Effector CD4-positive, alpha-beta T cell (primary cell): ENCODE measurements at places on chromosomes 13 and 19.

- peak; percentile 67 for DNase-seq
Observed at GRCh38 chr19:34676697-34677385, at the start of gene SCGB2B2. Gene SCGB2B2, minus strand, starts transcription at chr19:34677159. Its CDS starts 82,596 bp downstream, at chr19:34594563.

DNA sequence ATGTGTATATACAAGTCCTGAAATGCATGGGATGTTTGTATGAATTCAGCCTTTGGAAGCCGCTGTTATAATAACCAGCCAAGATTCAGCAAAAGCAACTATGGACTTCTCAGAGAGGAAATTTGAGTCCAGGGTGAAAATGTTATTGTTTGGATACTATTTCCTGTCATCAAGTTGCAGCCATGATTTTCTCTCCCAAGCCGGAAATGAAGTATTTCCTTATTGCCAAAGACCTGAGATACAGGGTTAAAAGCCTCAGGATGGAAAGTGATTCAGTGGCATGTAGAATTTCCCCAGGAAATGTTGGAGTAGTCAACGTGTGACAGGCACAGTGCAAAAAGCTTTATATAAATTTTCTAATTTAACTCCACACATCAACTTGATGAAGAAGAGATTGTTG lies 133.9 kb downstream of the IRS2 start:
- no peak for DNase-seq

GRCh38 chr13:40352380-40352778 lies 314.1 kb downstream of the FOXO1 start:
- no peak for DNase-seq

DNA sequence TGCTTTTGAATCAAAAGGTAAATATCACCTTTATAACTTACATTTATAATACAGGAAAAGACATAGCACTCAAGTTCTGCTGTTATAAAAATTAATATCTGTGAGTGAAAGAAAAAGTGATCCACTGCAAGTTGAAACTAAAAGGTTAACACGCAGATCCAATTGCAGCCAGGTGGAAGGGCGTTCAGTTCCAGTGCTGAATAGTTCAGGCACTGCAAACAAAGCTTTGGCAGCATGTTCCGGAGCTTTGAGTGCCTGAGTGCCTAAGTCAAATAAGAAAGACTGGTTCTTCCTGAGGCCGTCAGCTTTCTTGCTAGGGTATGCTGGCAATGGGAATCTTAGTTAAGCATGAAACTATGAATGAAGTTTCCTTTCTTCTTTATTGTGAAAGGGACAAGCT lies 200.3 kb downstream of the LMO7 start:
- DNase-seq, result no peak

DNA sequence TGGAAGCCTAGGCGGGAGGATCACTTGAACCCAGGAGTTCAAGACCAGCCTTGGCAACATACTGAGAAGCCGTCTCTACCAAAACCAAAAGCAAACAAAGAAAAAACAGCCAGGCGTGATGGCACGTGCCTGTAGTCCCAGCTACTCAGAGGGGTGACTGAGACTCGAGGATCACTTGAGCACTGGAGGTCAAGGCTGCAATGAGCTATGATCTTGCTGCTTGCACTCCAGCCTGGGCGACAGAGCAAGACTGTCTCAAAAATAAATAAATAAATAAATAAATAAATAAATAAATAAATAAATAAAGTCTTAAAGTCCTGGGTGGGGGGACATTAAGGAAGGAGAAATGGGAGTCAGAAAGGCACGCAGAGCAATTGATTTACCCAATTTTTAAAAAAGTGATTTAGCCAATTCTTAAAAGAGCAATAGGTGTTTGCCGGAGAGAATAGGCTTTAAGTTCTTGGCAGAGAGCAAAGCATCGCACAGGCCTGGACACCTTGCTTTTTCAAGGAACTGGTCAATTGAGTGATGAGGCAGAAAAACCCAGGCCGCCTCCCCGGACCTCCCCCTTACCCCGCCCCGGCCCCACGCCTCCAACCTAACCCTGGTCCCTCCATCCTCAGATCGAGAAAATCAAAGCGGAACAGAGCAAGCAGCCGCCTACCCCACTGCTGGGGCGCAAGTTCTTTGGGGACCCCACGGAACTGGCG lies 9.5 kb upstream of the SHKBP1 start:
- DNase-seq, result no peak
